ENCODE measurements at places on chromosomes 1 and 21.

- no peak for DNase-seq
These were observed 128.5 kb downstream of the PROX1 start for GRCh38 chr1:214116258-214116657.

- DNase-seq, result no peak
These were observed 128.8 kb downstream of the MACF1 start for GRCh38 chr1:39333296-39333695.

GRCh38 chr1:53076721-53077598 lies 14.9 kb downstream of the PODN start:
- no peak for DNase-seq

DNA sequence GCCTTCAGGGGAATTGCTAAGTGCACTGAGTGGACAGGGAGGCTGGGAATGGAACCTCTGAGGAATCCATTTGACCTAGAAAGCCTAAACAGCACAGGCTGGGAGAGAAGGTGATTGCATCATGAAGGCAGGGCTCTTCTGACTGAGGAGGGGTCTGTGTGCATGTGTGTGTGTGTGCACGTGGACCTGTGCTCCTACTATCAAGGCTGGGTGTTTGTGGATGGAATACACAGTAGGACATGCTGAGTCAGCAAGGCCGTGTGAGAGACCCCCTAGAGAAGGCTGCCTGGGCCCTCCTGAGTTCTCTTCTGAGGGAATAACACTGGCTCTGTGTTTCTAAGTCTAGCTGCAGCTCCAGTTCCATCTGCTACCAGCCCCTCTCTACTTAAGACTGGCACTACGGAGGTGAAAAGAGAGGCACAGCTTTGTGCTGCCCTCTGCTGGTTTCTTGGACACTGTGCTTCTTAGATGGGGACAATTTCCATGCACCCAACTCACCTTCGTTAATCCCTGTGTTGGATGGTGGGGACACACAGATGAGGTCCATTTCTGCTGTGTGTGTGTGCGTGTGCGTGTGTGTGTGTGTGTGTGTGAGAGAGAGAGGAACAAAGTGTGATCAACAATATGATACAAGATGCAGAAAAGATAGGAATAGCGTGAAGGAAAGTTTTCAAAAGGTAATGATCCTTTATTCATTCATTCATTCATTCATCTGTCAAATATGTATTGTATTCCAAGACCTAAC lies 6.2 kb upstream of the EFCAB14 start:
- no peak for DNase-seq

DNA sequence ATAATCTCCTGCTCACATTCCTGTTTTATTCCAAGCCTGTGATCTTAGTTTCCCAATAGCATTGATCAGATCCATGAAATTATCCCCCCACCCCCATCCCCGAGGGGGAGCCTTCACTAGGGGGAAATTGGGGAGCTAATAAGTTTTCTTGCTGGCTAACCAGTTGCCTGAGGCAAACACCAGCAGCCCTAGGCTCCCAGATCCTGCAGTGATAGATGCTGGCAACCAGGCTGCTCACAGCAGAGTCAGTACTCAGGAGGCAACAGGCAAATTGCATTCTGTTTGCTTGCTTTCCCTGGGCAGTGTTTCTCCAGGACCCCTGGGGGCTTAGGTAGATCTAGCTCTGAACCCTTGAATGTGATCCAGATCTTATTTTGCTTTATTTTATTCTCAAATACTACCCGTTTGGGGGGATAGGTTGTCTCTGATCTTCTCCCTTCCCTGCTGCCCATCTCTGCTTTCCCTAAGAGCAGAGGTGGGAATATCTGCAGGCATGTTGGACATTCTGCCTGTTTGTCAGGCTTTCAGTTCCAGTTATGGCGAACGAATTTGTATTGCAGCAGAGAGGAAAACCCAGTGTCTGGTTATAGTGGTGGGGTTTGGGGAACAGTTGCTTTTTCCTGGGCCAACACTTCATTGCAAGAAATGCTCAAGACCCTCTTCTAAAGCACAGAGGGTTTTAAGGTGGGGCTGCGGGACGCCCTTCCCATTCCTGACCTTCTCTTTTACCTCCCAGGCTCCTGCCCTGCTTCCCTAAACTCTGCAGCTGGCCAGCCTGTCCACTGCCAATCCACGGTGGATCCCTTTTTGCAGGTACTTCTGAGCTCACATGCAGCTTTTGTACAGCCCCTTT lies 289.8 kb upstream of the PLXNA2 start:
- no peak for DNase-seq

DNA sequence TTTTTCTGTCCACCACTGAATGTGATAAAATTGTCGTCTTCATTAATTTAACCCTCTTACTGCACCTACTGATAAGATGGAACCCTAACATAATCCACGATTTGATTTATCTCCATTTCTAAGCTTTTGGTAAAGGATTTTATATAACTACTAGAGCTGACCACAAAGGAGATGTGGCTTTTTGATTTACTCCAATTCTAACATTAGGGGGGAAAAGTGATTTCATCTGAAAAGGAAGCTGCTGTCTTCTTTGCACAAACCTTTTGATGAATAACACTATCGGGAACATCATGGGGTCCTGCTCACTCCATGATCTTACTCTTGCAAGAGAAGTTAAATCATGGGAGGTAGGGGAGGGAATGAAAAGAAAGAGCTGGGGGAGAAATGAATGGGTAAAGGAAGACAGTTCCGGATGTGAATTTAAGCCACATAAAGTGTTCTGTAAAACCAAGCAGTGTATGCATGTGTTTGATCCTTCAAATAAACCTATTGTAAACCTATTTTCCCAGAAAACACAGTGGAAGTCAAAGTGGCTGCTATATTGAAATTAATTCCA lies 161.8 kb downstream of the GABPA start:
- DNase-seq, result no peak

DNA sequence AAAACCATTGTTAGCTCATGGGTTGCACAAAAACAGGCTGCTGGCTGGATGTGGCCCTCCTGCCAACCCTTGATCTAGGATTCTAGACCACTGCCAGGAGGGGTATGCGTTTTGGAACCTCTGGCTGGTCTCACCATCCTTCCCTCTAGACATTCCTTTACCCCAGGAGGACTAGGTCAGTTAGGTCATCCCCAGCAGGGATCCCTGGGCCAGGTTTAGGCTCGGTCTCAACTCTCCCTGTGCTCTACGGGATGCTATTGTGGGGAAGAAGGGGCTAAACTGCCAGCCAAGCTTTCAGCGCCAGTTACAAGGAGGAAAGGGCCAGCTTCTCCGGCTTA lies 22.7 kb downstream of the SLC2A1 start:
- DNase-seq, result no peak

- no peak for DNase-seq
These were observed 26.2 kb downstream of the RHEX start for GRCh38 chr1:206079135-206079534.

DNA sequence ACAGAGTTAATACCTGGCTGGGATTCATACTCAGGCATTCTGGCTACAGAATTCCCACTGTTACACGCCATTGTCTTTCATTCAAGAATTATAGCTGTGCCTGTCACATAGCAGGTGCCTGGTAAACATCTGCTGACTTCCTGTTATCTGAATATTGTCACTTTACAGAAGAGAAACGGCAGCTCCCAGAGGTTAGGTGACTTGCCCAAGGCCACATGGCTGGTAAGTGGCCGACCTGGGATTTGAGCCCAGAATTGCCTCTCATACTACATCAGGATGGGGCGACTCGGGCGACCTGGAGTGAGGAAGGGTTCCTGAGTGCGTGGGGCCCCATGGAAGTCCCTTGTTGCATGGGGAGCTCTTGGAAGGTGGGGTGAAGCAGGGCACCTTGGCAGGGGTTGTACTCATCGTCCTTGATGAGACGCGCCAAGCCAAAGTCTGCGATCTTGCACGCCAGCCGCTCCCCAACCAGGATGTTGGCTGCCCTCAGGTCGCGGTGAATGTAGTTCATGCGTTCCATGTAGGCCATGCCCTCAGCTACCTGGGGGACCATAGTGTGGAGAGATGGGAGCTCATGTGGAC lies 10.2 kb upstream of the AHDC1 start:
- no peak for DNase-seq

GRCh38 chr1:115671176-115671934 lies 29.6 kb downstream of the VANGL1 start:
- DNase-seq, result no peak

- no peak for DNase-seq
These were observed 6.8 kb downstream of the SEMA4A start for GRCh38 chr1:156160000-156160742.

GRCh38 chr1:231731268-231731667 lies 104.7 kb downstream of the DISC1 start:
- DNase-seq, result no peak

GRCh38 chr1:244271691-244272308 lies 179.9 kb downstream of the ADSS2 start:
- DNase-seq, result peak; percentile 13

DNA sequence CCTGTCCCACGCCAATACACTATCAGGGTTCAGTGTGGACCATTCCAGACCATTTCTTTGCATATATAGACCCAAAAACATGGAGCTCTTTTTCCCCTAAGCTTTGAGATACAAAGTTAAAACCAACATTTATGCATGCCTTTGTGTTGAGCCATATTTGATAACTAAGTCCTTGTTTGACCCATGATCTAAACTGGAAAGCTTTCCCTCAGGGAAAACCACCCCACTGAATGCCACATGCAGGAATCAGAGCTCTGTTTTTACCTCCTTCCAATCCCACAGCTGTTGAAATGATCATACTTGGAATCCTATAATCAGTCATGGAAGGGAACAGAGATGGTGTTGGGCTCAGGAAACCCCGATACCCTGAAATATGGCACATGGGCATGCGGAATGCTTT lies 14.8 kb upstream of the SLC45A1 start:
- no peak for DNase-seq

DNA sequence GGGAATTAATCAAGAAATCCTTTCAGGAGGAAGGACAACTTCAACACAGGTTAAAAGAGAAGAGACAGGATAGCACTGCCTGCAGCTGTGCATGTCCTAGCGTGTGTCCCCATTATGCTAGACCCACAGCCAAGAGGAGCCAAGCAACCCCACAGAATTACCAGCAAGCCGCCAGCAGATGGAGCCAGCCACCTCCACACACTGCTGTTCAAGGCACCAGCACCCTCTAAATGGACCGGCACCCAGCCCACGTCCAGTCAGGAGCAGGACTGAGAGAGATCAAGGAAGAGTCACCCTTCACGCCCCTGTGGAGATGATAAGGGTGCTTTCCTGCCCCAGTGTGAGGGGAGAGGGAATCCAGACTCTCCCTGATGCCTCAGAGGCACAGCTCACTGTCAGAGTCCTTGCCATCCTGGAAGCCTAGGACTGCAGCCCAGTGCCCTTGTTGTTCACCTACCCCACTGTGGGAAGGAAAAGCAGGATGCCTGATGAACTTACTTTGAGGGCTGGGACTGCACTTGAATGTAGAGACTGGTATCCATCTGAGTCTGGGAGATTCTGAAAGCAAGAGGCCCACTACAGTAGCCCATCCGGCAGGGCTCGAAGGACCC lies 37.1 kb upstream of the CTTNBP2NL start:
- peak; percentile 5 for DNase-seq

DNA sequence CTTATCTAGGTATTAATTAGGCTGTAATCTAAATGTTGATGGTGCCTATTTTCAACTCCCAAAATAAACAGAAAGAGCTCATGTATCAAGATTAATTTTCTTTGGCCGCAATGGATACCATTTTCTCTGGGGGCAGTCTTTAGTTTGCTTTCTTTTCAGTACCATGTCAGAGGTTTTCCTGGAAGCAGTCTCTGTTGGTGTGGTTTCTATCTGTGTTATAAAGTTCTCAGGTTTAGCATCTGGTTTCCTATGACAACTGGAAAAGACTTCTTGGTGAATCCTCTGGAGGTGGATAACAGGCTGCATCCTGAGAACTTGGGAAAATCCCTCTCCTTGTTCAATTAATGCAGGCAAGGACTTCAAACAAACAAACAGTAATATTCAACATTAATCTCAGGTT lies 38.7 kb upstream of the BATF3 start:
- DNase-seq, result no peak

GRCh38 chr1:39561279-39561678 lies 15.3 kb downstream of the PABPC4 start:
- no peak for DNase-seq

DNA sequence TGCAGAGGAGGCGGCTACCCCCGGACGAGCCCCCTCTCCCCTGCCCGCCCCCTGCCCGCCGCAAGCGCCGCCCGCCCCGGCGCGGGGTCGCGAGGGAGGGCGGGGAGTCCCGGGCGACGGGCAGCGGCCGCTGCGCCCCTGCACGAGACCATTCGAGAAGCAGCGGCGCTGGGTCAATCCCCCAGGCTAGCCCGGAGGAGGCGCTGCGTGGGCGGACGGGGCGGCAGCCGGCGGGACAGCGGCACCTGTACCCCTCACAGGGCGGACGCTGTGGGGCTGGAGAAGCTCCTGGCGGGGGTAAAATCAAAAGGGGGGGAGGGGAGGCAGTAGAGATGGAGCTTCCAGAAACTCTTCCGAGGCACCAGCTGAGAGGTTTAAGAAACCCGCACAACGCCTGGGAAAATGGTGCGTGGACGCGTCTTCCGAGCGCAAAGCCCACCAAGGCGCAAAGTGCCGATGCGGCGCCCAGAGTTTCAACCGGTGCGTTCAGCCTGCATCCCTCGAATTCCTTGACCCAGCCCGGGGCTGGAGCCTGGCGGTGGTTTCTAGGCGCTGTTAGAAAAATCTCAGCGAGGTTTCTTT lies at the start of gene PLPPR5:
PLPPR5 (minus strand) TSS at position 1 of the 582 bp plus-strand sequence. CDS start 190 bp downstream, outside the sequence.
- no peak for DNase-seq

DNA sequence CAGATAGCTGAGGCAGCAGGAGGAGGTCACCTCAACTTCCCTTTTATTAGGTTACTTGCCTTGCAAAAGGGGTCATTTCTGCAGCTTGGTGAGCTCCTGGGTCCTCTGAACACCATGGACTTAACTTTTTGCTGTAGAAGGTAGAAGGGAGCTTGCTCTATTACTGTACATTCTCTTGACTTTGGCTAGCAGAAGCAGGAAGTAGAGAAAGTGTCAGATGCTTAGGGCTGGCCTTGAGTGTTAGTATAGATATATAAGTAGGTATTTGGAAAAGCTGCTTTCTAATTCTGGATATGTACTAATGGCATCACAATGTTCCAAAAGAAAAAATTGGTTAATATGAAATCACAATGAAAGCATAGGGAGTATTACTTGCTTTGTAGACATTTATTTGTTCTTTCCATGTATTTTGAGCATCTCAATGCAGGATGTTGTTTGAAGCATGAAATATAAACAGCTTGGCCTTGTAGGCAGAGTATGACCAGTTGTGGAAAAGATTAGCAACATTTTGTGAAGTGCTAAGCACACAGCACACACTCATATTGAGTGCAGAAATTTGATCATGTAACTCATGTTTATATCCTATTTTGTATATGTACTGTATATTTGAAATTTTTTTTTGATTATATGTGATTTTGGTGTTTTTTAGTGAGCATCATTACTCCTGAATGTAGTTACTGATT lies 108.8 kb downstream of the DYRK1A start:
- no peak for DNase-seq

DNA sequence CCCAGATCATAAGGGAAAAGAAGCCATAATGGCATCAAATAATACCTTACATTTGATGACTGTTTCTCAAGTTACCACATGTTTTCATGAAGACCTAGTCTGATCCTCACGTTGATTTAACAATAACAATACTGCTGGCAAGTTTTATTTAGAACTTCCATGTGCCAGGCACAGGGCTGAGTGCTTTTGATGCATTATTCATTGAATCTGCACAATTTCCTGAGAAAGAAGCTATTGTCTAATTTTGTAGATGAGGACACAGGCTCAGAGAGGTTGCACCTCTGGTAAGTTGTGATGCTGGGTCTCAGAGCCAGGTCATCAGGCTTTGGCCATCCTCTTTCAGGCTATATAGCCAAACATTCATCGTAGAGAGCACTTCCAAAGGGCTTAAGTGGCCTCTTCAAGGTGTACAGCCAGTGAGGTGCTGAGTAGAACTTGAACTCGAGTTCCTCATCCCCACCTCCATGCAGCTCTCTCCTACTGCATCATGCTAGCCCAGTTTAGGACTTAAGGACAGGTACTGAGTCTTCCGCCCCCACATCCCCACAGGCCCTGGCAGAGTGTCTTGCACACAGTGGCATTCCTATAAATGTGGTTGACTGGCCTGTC lies 8.3 kb upstream of the PEF1 start:
- DNase-seq, result no peak
